Suppressor macrophage (primary cell): ENCODE measurements at places on chromosomes 13 and 19.

DNA sequence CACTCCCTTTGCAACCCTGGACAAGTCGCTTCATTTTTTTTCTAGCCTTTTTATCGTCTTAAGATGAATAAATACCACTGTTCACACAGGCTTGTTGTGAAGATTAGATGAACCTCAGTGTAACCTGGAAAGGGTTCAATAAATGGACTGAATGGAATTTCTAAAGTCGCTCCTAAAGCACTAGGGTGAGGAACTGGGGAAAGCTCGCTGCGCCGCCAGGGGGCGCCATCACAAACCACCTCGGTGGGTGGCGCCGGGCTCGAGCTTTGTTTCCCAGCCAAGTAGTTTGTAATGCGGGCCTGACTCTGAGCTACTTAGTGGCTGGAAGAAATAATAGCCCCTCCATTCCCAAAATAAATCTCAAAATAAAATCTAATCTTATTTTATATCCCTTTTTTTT lies 2.2 kb upstream of the CEACAM6 start:
- DNase-seq = peak; percentile 84

- DNase-seq = no peak
Observed at GRCh38 chr13:33639158-33639557, 178.8 kb upstream of the RFC3 start.

- DNase-seq = no peak
Observed at GRCh38 chr19:33204136-33204973, 10.2 kb downstream of the LRP3 start.

DNA sequence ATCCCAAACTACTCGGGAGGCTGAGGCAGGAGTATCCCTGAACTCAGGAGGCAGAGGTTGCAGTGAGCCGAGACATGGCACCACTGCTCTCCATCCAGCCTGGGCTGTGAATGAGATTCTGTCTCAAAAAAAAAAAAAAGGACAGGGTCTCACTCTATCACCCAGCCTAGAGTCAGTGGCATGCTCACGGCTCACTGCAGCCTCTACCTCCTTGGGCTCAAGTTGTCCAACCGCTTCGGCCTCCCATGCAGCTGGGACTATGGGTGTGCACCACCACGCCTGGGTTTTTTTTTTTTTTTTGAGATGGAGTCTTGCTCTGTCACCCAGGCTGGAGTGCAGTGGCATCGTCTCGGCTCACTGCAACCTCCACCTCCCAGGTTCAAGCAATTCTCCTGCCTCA lies 14.6 kb downstream of the MKNK2 start:
- no peak for DNase-seq

DNA sequence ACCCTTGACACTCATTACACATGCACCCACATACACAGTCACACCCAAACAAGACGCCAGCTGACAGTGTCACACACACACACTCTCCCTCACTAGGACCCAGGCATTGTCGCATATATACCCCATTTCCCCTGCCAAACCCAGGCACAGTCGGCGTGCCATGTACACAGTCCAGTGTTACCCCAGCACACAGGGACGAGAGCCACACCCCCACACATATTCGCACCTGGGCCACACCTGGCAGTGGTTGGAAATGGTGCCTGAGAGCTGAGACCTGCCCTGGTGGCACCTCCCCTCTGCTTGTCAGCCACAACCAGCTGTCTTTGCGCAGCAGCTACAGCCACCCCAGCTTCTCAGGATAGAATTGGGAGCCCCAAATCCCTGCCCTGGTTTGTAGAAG lies 9.0 kb downstream of the NFIX start:
- no peak for DNase-seq

- DNase-seq = no peak
Observed at GRCh38 chr19:47658431-47659348, 49.8 kb downstream of the BICRA start.

DNA sequence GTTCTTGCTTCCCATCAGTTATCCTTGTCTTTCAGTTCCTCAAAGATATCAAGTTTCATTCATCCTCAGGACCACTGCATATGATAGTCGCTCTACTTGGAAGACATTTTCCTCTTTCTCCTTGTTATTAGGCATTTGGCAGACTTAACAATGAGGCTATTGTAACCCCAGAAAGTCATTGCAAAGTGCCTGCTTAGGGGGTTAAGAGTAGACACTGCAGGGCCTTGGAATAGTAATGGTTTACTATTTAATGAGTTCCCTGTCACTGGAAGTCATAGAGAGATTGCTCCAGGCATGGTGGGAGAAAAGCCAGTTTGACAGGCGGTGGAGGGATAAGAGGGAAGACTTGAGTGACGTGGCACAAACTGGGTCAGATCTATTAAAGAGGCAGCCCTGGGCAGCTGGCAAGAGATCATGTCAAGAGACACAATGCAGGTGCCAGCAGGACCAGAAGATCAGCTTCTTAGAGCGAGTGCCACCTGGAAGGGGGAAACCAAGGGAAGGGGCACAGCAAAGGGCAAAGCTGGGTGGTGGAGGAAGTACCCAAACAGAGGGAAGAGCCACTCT lies 16.8 kb upstream of the CPB2 start:
- DNase-seq = peak; percentile 6

DNA sequence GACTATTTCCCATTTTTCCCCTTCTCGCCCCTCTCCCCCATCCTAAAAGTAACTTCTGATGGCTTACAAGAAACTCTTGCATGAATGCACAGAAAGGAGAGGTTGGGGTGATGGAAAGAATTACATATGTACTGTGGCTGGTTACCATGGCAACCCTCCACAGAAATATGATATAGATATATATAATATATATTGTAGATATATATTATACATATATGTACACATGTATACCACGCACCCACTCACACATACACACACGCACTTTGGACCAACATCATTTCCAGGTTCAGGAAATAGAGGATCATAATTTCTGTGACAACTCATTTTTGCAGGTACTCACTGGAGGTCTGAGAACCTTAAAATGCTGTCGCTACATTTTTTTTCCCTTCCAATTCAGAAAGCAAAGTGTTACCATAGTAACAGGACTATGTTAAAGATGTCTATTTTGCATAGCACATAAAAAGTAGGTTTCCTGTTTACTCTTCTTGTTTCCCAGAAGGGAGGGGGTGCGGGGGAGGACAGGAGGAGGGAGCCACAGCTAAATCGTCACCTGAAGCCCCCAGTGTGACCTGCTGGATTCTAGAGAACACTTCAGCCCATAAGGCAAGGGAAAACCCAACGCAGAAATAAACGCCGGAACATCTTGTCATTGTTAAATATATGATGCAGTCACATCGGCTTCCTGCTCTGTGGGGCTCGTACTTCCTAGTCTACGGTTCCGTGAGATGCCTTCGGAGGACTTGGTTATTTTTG lies 44.7 kb downstream of the EFNB2 start:
- no peak for DNase-seq

- DNase-seq = no peak
Observed at GRCh38 chr19:48136547-48136946, 25.9 kb upstream of the PLA2G4C start.

DNA sequence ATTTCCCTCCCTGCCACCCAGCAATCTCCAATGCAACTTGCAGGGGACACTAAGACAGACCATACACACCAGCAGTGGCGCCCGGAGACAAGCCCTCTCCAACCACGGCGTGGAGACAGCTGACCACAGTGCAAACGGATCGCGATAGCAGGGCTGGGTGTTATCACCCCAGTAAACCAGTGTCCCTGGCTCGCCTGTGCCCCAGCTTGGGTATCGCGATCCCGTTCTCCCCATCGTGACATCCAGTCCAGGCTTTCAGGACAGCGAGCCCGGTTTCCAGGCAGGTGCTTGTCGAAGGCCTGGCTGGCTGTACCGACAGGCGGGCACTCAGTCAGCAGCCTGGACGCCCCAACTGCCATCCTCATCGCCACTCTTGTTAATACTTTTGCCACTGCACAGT lies 20.7 kb upstream of the NANOS2 start:
- DNase-seq = no peak

DNA sequence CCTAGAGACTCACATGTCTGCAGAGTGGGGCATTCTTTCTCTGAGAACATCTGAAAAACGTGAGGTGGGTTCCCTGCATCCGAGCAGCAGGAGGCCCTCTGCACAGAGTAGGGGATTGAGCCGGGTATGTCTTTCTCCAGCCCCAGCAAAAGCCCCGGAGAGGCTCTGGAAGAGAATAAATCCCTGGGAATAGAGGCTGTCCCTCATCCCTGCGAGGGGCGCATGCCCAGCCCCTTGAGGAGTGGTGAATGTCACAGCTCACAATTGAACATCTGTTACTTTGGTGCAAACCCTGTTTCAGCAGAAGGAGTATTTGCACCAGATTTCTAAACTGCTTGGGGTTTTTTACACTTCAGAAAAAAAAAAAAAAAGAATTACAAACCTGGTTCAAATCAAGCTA lies 164.6 kb downstream of the FGF14 start:
- DNase-seq = no peak

DNA sequence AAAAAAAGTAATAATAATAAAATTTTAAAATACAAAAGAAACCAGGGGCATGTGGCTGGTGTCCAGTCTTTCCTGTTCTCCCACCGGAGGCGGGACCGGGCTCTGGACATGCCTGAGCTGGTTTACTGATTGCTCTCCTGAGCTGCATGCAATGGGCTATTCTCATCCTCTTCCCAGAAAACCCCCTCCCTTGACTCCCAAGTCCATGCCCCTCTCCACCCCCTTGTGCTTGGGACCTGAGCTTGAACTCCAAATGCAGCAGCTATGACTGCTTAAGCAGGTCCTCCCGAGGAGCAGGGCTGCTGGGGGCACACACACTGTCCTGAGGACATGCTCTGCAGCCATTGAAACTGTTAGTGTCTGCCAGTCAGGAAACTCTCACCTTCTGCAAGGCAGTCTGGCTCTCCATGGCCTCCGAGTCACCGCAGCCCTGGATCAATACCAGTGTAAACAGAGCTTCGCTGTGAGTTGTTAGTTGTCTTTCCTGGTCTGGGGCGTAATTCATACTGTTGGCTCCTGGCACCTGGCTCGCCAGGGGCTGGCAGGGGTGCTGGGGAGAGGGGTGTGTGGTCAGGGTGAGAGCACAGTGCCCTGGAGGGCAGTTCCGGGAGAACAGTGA lies 41.6 kb upstream of the CHST8 start:
- no peak for DNase-seq

DNA sequence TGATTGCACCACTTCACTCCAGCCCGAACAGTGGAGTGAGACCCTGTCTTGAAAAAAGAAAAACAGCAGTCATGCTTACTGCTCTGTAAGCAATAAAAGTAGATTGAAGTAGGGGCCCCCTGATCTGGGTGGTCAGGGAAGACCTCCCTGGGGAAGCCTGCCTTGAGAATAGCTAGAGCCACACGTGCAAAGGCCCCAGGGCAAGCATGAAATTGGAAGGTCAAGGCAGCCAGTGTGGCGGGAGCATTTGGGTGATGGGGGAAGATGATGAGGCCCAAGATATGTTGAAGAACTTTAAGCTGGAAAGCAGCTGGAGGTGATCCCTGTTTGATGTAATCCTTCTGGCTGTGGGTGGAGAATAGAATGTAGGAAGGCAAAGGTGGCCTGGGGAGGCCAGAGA lies 104.4 kb downstream of the SIPA1L3 start:
- DNase-seq = no peak
